ENCODE measurements at places on chromosomes 2 and 18.

DNA sequence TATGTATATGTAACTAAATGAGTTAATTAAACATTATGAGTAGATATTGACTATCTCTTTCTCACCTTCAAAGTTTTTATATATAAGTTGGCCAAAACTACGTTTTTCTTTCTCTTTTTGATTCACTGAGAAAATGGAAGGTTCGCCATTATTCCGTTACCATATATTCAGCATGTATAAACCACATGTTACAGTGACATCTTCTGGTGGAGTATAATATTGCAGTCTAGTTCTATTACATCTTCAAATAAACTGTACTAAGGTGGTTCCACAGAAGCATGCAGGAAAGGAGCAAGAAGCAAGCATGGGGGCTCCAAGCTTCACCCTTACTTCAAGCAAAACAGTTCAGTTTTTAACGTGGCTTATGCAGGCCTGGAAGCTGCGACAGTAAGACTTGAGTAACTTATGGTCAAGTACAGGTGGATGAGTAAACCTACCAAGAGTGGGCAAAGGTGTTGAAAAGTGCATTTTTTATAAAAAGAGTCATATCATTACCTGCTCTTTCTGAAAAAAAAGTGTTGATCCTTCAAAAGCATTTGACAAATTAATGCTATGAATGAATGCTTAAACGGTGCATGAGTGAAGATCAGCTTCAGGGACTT lies 129.8 kb upstream of the RAB6C start:
- peak; percentile 52 for DNase-seq

DNA sequence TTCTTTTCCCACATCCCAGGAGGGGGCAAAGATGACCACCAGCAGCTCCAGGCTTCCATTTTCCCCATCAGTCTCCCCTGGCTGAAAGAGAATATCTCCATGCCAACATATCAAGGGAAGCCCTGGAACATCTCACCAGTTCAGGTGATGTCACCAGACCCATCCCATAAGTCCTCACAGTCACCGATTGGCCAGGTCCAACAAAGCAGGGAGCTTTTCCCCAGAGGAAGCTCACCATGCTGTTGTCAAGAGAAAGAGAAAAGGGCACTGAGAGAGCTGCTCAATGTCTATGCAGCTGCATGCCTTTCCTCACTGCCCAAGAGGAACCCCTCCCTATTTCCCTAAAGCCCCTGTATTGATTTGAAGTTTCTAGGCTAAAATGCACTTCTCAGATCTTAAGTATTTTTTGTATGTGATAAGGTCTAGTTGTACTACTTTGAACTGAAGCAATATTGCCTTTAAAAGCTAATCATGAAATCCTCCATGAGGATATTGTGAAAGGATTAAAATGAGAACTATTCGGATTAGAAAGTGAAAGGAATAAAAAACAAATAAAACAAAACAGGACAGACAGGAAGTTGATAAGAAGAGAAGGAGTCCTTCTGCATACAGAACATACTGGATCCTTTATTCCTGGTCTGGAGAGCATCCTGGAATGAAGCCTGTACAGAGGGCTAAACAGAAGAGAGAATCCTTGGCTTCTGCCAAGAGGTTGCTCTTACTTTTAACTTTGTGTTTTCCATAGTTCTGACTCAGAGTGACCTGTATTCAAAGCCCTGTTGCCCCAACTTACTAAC lies 45.2 kb upstream of the CTIF start:
- no peak for DNase-seq

DNA sequence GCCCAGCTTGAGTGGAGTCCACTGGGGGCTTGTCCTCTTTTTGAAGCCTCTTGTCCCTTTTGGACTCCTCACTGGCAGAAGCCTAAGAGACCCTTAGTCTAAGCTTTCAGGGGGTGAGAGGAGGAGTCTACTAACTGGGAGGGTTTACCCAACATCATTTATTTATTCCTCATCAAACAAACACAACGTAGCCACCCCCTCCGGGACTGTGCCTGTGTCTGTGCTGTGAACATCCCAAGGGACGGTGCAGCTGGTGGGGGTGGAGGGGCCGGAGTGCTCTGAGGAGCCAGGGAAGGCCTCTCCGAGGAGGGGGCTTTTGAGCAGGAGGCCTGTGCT lies 42.7 kb upstream of the TAF1B start:
- DNase-seq = no peak

DNA sequence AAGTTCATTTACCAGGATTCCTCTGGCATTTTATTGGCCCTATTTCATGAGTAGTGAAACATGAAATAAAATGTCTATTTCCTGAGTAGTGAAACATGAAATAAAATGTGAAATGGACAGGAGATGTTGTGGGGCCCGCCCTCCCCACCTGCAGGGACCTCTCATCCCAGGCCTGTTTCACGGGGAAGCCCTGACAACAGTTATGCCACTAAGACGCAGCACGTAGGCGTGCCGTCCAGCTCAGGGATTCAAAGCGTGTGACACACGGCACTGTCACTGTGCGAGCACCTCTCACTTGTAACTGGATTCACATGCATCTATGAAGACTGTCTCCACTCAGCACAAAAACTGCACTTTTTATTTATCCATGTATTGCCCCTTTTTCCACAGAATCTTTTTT lies 83.4 kb upstream of the SNTG2 start:
- no peak for DNase-seq

DNA sequence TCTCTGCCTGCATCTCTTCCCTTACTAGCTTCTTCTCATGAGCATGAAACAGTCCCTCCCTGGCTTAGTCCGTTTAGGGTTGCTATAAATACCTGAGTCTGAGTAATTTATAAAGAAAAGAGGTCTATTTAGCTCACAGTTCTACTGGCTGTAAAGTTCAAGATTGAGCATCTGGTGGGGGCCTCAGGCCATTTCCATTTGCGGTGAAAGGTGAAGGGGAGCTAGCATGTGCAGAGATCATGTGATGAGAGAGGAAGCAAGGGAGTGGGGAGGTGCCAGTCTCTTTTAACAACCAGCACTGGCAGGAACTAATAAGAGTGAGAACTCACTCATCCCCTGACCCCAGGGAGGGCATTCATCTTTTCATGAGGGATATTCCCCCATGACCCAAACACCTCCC lies 26.8 kb downstream of the RHBDD1 start:
- DNase-seq = no peak

GRCh38 chr2:217316743-217317142 lies 456.9 kb upstream of the TNP1 start:
- no peak for DNase-seq

DNA sequence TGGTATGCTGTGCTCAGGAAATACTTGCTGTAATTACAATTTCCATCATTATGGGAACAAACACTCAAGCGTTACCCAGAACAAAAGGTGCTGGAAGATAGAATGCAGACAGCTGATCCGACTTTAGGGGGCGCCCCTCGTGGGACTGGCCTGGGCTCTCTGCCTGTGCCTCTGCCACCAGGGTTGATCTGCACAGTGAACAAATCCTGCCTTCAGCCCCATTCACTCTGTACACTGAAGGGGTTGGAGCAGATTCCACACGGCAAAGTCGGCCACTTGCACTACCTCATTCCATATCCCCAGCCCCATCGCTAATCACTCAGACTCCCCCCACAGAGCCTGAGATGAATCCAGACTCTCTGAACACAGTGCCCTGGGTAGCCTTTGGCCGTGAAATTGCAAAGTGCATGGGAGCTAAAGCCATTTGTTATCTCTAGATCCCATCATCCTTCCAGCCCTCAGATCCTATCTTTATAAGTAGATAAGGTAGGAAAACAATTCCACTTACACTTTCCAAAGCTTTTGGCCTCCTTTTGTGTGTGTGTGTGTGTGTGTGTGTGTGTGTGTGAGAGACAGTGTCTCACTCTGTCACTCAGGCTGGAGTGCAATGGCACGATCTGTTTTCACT lies 69.3 kb downstream of the INPP5D start:
- DNase-seq = no peak

DNA sequence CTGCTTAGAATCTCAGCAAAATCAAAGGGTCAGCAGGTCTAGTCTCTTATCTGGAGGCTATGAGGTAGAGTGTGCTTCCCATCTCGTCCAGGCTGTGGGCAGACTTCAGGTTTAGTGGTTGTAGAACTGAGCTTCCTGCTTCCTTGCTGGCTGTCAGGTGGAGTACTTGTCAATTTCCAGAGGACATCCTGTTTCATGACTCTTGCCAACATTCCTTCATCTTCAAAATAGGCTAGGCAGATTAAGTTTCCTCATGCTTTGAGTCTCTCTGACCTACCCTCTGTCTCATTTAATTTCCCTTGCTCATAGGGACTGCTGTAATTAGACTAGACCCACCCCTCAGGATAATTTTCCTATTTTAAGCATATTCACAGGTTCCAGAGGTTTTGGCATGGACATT lies 562.6 kb downstream of the SPAG16 start:
- no peak for DNase-seq

GRCh38 chr2:1607236-1607920 lies 136.9 kb downstream of the PXDN start:
- no peak for DNase-seq

GRCh38 chr18:3871687-3872086 lies 421.7 kb downstream of the TGIF1 start:
- DNase-seq = no peak

- no peak for DNase-seq
These were observed 81.6 kb downstream of the HS6ST1 start for GRCh38 chr2:128237081-128237534.

Measured in AG08396 (cell line).